ENCODE measurements at places on chromosomes 7 and 10.

DNA sequence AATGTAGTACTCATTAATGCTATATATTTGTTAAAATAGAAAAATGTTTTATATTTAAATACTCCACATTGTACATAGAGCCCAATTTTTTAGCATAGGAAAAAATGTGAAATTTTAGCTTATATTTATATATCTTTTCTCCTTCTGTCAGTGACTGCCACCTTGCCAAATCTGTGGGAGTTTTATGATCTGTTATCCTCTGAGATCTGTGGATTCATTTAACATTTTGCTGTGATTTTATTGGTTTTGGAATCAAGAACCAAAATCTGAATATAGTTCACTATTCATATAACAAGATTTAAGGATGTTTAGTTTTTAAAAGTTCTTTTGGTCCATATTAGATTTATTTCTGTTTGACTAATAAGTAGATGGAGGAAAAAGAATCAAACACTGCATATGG is 127.9 kb downstream of the PPP1R9A start:
- no peak for DNase-seq

DNA sequence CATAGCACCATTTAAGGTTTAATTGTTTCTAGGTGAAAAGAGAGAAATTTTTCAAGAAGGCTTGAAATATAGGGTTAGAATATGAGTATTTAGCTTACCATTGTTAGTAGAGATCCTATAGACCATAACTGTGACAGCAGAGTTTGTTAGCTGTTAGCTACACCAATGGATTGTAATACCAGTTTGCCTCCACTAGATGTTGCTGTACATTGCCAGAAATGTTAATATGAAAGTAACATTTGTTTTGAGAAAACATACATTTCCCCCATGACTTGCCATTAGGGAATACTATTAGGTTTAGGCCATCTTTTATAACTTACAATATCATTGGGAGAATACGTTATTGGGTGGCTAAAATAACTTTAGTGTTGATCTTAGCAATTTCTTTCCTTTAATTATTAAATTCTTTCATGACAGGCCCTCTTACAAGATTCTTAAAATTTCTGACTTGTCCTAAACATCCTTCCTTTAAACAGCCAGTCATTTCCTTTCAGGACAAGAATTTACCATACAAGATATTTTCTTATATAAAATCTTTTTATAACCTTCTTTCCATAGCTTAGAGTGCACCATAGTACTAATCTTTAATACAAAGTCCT is 39.5 kb downstream of the ZNF117 start:
- DNase-seq = peak; percentile 54

GRCh38 chr10:104268405-104268712 is 625 bp upstream of the GSTO2 start:
- no peak for DNase-seq

DNA sequence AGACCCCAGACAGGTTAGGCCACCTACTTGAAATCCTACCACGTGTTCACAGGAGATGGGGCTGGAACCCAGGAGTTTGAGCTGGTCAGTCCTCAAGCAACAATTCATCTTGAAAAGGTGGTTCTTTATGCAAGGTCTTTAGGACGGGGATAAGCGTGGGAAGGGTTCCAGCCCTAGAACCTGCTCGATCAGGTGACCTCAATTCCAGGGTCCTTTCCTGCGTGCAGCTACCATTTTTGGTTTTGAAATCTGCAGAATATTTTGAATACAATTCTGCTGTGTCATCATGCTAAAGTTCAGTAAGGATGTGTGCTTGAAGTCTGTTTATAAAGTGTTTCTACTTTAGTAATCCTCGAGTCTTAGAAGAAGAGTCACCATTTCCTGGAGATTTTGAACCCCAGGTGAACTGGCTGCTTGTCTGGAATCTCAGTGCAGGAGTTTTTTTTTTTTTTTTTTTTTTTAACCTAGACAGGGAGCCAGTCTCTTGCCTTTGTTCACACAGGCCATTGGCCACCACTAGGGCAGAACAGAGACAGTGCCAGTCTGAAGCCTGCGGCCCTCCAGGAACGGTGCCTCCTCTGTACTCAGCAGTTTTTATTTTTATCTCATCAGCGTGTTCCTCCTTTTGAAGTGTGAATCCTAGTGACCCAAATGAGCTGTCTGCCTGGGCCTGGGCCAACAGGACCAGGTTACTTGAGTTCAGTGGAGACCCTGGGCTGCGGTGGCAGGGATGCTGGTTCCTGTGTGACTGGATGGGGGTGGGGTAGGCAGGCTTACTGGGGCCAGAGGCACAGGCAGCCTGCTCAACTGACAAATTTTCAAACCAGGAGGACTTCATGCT is 54.6 kb downstream of the EEPD1 start:
- DNase-seq = peak; percentile 30

DNA sequence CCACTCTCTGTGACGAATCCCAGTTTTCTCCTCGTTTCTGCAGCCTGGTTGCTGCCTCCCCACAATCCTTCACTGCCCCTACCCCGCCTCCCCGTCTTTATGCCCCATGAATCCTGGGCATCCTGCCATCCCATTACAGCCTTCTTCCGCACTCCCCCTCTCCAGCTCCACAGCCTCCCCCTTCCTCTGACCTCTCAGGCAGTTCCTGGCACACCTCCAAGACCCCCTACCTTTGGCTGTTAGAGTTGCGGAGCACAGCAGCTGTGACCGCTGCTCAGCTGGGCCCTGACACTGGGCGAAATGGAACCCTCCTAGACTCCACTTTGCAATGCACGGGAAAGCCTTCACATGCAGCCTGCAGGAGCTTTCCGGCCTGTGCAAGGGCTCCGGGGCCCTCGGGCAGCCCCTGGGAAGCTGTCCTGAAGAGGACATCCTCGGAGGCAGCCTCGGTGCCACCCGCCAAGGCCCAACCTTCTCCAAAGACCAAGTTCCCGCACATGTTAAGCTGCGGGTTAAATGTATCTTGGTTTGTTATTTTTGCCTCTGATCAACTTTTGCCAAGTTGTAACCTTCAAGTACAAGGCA is 400.7 kb upstream of the MKI67 start:
- no peak for DNase-seq

- DNase-seq = no peak
Observed at GRCh38 chr10:124650820-124651401, 93.3 kb downstream of the FAM53B start.

- DNase-seq = no peak
Observed at GRCh38 chr7:131072505-131073091, 255.1 kb upstream of the MKLN1 start.

DNA sequence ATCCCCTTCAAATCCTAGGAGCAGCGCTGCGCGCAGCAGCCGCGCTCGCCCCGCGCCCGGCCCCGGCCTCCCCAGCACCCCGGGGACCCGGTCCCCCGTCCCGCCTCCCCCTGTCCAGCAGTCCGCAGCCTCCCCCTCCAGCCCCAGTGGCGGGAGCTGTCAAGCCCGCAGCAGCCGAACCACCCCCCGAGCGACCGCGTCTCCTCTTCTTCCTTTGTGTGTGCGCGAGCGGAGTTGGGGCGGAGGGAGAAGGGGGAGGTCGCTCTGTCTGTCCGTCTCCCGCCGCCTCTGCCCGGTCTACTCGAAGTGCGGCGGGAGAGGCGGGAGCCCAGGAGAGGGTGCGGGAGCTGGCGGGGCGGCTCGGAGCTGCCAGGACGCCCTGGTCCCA is 375 bp upstream of the CHN2 start:
- no peak for DNase-seq

GRCh38 chr7:7263297-7264230 is 81.2 kb downstream of the C1GALT1 start:
- no peak for DNase-seq

- DNase-seq = no peak
Observed at GRCh38 chr10:124329362-124329761, 89.4 kb downstream of the OAT start.

DNA sequence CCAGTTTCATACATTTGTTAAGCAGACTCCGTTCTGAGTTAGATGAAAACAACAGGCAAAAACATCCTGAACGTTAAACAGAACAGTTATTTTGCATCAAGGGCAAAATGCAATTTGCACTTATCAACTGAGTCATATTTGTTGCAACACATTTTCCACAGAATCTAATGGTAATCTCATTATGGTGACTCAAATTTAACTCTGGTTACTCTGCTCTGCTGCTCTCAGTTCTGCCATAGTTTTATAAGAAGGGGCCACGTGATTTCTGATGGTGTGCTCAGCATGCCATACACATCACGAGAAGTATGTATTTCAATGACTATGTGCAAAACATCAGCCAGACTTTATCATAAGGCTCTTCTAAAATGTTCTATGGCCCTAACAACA is 148.8 kb downstream of the CHCHD3 start:
- peak; percentile 62 for DNase-seq

DNA sequence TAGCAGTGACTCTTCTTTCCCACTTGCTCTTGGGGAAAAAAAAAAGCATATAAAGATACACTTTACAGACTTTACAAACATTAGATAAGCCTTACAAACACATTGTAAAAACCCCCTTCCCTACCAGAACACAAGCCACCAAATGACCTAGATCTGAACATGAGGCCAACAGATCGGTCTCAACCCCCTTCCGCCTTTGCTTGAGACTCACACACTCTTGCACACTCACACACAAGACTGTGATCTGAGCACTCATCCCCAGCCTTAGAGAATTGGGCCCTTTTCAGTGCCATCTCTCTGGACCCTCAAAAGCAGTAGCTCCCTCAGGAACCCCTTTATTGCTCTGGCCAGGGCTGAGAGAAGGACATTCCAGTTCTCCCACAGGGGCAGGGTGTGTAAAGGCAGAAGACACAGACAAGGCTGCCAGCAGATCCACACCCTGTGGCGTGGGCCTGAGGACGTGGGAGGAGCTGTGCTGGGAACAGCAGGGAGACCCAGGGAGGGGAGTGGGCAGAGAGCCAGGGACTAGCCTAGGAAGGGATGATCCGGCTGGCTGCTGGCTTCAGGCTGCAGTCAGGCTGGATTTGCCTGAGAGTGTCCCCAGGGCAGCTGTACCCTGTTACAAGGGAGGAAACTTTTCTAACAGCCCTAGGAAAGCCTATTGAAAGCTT is 206.7 kb downstream of the KIAA1217 start:
- no peak for DNase-seq

GRCh38 chr7:75950111-75950681 is 35.2 kb downstream of the POR start:
- DNase-seq = peak; percentile 50

GRCh38 chr10:34864149-34865067 is 49.3 kb upstream of the PARD3 start:
- DNase-seq = no peak

GRCh38 chr10:78952030-78952429 is 116.7 kb upstream of the ZMIZ1 start:
- DNase-seq = no peak

- no peak for DNase-seq
Observed at GRCh38 chr10:29703271-29703670, 68.5 kb upstream of the SVIL start.

- DNase-seq = no peak
Observed at GRCh38 chr10:84039957-84040356, 99.4 kb upstream of the GHITM start.

- peak; percentile 10 for DNase-seq
Observed at GRCh38 chr10:24382596-24382978, 173.6 kb downstream of the KIAA1217 start.

DNA sequence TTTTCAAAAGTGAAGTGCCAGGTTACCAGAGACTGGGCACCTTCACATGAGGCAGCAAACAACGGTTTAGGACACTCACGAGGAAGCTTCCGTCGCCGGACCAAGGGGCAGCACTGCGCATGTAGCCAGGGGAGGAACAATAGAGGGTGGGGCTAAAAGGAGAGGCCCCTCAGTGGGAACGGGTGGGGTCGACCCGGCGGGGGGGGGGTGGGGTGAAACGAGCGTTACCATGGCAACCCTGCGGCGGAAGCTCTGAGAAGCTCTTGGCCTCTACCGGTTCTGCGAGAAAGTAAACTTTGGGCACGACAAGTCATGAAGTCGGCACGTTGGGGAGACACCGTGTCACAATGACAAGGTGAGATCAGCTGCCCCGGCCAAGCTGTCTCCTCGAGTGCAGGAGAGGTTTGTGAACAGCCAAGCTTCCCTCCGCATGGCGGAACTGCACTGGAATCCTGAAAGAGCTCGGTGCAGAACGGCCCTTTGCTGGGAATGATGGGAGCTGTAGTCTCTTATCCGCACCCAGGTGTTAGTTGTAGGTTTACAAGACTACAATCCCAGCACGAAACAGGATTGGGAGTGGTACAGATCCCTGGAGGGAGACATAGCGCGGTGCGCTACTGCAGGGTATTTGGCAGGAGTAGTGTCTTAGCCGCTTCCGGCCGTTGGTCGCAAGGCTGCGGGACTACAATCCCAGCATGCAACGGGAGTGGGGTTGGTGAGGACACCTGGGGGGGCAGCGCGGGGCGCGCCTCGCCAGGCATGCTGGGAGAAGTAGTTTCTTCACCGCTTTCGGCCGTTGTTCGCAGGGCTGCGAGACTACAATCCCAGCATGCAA is 72.8 kb upstream of the ZNF722 start:
- peak; percentile 85 for DNase-seq

DNA sequence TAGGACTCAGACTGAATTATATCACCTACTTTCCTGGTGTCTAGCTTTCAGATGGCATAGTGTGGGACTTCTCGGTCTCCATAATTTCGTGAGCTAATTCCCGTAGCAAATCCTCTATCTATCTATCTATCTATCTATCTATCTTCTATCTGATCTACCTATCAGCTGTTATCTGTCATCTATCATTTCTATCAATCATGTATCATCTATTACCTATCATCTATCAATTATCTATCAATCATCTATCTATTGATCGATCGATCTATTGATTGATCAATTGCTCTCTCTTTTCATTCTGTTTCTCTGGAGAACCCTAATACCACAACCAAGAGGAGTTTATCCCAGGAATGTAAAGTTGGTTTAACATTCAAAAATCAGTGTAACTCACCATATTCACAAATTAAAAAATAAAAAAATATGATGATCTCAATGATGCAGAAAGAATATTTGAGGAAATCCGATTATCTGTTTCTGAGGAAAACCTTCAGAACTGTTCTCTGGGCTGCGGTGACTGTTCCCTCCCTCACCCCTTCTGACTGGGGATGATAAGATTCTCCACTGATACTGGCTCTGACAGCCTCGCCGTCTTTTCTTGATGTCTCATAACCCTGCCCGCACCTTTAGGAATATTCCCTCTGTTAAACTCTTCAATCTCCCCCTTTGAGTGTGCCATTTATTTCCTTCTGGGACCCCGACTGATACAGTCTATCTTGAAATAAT is 147.7 kb downstream of the ACTR3B start:
- no peak for DNase-seq

DNA sequence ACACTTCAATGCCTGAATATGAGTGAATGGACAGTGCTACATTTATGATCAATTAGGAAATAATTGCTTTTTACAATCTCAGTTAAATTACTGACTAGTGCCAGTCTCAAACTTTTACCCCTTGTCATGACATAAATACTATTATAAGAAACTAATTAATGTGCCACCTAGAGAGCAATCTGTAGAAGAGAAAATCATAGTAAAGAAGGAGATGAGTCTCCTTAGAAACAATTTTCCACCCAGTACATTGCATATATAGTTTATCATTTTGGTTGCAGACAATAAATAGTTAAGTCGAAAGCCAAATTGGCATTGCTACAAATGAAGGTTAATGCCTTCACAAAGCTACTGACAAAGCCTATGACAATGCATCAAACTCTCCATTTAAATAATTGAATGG is 68.6 kb downstream of the SLC13A1 start:
- DNase-seq = no peak

- DNase-seq = no peak
Observed at GRCh38 chr10:115606741-115607140, 513.6 kb downstream of the ATRNL1 start.

GRCh38 chr10:107847620-107848019 is 683.1 kb upstream of the SORCS1 start:
- no peak for DNase-seq

GRCh38 chr10:69826789-69827554 is 25.3 kb downstream of the COL13A1 start:
- no peak for DNase-seq

GRCh38 chr7:5607951-5608656 is 173.4 kb downstream of the RNF216 start:
- no peak for DNase-seq
